ENCODE measurements at places on chromosomes 7 and 10. TPM values are rescaled to one million over a fixed set of nuclear protein-coding genes. Genes with fewer than 3 reads are reported as not detected.

DNA sequence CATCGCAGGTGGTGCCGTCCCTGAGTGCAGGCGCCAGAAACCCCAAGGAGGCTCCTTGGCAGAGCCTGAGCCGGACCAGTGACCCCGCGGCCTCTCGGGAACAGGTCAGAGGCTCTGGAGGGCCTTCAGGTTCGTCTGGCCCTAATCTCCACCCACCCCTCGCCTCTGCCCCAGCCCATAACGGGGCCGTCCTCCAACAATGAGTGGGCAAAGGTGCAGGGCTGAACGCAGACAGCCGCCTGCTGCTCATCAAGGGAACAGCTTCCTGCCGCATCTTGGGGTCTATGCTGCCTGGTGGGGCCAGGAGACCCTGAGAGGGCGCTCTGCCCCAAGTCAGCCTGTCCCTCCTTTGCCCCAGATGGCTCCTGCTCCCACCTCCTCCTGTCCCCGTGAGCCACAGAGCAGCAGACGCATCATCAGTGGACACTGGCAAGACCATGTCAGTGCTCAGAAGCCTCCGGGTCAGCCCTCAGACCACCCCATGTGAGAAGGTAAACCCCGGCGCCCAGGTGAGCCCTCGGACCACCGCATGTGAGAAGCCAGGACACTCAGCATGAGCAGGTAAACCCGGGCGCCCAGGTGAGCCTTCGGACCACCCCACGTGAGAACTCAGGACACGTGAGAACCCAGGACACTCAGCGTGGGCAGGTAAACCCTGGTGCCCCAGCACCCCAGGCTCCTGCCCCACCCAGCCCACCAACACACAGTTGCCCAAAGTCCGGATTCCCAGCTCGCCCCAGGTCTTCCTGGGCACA, 142.0 kb downstream of the PTPRN2 start:
- no peak for DNase-seq

Gene MAT1A
- polyA plus RNA-seq: 4.7 TPM

GRCh38 chr7:111198255-111198654, 107.3 kb downstream of the LRRN3 start:
- DNase-seq: no peak

DNA sequence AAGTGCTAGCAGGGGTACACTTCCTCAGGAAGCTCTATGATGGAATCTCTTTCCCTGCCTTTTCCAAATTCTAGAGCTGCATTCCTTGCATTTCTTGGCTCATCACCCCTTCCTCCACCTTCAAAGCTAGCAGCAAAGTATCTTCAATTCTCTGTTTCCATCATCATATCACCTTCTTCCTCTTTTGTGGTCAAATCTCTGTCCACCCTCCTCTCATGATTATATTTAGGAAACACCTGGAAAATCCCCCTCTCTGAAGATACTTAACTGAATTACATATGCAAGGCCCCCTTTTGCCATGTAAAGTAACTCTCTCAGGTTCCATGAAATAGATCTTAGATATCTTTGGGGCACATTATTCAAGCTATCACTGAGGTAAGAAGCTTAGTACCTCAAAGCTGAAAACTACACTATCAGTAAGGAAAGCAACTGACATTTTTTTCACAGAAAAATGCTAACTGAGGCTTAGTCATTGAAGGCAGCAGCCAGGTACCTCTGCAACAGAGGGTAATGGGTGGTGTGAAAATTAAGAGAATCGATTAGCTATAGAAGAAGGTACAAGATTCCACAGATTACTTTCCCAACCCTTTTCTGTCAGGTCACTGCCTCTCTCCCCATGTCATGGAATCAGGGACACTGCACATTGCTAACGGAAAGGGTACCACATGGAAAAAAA, 197.3 kb downstream of the MACC1 start:
- DNase-seq: no peak

- DNase-seq: no peak
These were observed 46.7 kb upstream of the PLCE1 start for GRCh38 chr10:93947055-93947454.

Measured in pancreas (tissue), 10 donors.